ENCODE measurements at places on chromosomes 12 and 14.

- no peak for DNase-seq
These were observed 89.7 kb downstream of the FGD4 start for GRCh38 chr12:32489070-32489469.

GRCh38 chr12:9753498-9753897 lies 7.2 kb downstream of the CD69 start:
- DNase-seq = no peak

DNA sequence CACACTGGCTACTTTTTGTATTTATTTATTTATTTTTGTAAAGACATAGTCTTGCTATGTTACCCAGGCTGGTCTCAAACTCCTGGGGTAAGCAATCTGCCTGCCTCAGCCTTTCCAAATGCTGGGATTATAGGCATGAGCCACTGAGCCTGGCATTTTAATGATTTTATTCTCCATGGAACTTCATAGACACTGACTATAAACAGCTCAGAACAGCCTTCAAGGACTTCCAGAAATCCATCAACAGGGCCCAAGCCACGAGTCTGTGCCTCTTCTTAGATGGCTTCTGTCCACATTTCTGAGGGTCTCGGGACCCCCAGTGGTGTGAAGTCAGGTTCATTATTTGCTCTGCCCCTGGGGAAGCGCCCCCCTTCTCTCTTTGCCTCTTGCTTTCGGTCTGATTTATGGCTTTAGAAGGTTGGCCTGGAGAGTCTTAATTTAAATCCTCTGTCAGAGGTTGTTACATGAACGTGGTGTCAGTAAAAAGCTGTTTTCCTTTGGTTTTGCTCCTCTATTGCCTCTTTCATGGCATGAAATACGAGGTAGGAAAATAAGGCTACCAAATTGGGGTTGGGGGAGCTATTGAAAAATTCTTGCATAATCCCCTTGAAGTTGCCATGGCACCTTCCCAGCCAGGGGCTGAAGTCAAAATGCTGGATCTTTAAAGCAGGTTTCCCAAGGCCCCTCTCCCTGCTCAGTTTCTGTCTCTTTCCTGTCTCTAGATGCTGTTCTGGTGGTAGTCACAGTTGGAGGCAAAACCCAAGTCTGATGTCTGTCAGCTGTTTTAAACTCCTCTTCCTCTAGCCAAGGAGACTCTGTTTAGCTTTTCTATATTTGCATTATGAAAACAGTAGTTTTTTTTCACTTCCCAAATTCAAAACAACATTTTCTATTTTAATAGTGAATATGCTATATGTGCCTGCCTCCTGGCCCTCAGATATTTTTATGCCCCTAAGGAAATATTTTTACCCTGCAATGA lies 129.4 kb downstream of the SMOC1 start:
- no peak for DNase-seq

DNA sequence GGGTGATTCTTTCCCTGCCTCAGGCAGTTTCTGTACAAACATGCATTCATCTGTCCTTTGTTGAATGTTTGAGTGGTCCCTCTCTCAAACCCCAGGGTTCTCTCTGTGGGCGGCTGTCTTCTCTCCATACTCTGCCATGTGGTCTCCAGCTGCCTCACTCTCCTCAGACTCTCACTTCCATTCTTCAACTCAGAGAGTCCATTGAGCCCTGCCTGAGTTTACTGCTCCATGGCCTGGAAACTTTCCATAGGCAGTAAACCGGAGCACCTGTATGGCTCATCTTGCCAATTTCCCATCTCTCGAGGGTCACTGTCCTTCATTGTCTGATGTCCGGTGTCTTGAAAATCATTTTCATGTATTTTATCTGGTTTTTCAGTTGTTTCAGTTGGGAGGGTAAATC lies 11.3 kb downstream of the C14orf132 start:
- DNase-seq = no peak

DNA sequence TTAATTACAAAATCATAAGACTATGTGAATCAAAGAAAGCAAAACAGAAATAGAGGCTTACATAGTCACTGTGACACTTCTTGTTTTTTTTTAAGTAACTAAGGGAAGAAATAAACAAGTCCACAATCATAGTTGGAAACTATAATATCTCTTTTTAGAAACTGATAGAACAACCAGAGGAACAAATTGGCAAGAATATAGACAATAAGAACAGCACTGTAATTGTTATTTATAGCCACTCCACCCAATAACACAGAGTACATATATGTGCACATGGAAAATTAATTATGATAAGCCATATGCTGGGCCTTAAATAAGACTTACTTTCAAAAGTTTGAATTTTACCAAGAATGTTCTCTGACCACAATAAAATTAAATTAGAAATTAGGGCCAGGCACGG lies 101.1 kb downstream of the PLEKHG7 start:
- no peak for DNase-seq

- no peak for DNase-seq
These were observed 8.2 kb upstream of the MMP19 start for GRCh38 chr12:55850893-55851292.

- no peak for DNase-seq
These were observed 3.8 kb downstream of the COPZ1 start for GRCh38 chr12:54328595-54329337.

GRCh38 chr12:12992418-12993130 lies 7.5 kb downstream of the HEBP1 start:
- DNase-seq = no peak

DNA sequence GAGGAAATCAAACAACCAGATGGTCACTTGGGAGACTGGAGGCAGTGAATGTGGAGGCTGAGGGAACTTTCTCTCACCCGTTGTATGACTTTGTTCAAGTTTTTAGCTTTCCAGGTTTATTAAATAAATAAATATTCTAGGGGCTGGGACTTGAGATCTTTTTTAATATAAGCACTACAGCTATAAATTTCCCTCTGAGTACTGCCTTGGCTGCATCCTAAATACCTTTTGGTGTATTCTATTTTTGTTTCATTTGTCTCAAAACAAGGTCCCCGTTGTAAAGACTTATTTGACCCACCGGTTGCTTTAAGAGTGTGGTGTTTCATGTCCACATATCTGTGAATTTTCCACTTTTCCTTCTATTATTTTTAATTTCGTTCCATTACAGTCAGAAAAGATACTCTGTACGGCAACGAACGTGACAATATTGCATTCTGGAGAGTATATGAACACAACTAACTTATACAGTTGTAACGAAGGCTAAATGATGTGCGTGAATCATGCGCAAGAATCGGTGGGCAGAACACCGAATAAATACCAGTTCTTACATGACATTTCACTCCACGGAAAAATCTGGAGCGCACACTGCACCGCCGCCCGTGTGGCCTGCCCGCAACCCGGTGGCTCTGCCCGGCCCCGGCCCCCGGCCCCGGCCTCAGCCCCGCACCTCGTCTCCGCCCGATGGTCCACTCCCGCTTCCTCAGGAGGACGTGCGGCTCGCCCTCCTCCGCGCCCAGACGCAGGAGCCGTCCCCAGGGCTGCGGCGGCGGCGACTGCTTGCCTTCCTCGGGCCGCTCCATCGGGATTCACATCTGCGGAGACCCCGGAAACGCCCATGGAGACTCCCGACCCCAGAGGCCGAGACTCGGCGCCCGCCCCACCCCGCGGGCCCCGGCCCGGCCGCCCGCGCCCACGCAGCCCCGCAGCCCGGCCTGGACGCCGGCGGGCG lies 602 bp downstream of the CHFR start:
- no peak for DNase-seq

DNA sequence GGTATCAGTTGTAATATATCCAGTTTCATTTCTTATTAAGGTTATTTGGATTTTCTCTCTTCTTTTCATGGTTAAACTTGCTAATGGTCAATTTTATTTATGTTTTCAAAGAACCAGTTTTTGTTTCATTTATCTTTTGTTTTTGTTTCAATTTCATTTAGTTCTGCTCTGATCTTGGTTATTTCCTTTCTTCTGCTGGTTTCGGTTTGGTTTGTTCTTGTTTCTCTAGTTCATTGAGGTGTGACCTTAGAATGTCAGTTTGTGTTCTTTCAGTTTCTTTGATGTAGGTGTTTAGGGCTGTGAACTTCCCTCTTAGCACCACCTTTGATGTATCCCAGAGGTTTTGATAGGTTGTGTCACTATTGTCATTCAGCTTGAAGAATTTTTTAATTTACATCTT lies 145.6 kb upstream of the SLCO1B1 start:
- DNase-seq = no peak

GRCh38 chr12:68521848-68522502 lies 88.7 kb upstream of the RAP1B start:
- DNase-seq = no peak

- DNase-seq = no peak
These were observed 280.3 kb upstream of the DIO2 start for GRCh38 chr14:80491650-80492049.

DNA sequence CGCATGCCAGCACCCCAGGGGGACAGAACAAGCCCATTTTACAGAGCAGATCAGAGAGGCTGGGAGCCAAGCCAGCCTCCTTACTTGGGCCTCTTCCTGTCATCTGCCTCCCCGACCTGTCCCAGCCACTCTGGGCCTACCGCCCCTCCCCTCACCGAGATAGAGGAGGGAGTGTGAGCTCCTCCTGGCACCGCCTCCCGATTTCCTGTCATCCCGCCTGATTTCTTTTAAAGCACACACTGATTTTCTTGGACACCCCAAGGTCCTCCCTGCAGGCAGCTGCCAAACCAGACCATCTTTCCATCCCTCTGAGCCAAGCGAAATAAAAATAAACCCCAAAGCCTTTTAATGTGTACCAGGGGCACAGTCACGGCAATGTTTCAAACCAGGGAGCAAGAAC lies 108.4 kb downstream of the RFLNA start:
- no peak for DNase-seq

DNA sequence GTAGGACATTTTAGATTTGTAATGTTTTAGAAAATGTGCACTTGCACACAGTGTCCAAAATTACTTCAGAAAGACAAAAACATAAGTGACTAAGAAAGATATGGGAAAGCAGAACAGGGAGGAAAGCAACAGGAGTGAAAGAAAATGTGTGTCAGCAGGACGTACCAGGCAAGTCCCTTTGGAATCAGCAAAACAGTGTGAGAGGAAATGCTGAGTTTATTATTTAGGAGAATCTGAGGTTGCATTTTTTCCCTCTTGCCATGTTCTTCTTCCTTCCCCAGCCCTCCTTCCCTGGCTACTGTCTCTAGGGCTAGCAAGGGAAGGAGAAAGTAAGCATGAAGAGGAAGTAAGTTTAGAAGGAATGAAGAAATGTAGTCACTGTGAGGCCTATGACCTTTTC lies 67.7 kb upstream of the CD163 start:
- DNase-seq = no peak

GRCh38 chr14:36270191-36270590 lies 50.2 kb downstream of the MBIP start:
- no peak for DNase-seq

DNA sequence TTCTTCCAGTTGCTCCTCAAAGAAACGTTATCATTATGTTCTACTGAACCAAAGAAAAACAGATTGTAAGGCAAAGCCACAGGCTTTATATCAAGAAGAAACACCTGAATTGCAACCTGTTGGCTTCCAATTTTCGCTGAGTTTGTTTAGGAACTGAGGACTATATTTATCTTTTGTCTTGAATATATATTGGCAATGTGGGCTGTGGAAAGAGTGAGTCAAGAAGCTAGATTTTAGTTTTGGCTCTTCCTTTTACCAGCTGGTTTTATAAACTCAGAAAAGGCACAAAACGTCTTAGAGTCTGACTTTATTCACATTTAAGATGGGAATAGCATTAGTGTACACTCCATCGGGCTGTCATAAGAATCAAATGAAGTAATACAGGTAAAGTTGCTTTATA lies 10.4 kb upstream of the PTHLH start:
- no peak for DNase-seq

GRCh38 chr14:95445676-95446075 lies 70.8 kb downstream of the SYNE3 start:
- no peak for DNase-seq

- DNase-seq = no peak
These were observed 36.7 kb downstream of the CFAP54 start for GRCh38 chr12:96526110-96526509.

GRCh38 chr12:15996254-15996653 lies 85.1 kb downstream of the DERA start:
- DNase-seq = no peak

DNA sequence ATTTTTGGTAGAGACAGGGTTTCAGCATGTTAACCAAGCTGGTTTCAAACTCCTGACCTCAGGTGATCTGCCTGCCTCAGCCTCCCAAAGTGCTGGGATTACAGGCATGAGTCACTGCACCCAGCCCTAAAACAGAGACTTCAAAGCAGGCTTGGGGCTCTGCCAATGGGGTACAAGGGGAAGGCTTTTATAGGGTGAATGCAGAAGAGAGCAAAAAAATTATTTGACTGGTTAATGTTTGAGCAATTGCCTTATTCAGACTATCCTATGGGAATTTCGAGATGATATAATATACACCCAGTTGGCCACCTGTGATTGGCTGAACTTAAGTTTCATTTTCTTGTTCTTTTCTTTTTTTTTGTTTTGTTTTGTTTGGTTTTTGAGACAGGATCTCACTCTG lies 31.5 kb upstream of the ACTN1 start:
- DNase-seq = peak; percentile 11

DNA sequence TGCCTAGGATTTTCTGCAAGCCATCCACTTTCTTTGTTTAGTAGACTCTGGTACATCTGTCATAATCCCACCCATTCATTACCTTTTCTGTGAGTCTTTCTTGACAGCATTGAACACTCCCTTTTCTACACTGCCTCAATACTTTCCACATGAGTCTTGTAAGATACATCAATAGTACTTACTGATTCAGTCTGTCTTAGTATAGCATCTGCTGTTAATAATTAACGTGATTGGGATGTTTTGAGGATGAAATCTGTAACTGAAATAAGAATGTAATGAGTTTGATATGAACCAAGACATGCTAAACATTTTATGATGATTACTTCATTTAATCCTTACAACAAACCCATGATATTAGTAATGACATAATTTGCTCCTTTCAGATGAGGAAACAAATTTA lies 196.2 kb upstream of the FOXG1 start:
- no peak for DNase-seq

DNA sequence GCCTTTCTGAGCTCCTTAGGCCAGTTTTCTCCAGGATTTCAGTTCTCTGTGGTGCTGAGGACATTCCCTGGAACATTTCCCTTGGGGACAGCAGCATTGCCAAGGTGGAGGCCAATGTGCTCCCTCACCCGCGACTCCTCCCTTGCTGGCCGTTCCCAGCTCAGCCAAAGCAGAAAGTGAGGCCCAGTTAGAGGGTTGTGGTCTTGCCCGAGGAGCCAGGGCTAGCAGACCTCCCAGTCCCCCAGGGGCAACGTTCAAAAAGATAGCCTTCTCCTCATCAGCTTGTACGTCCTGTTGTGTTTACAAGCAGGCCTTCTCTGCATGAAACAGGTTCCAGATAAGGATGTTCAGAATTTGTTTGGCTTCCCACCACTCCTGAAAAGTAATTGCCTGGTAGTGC lies 78.4 kb downstream of the SSPN start:
- DNase-seq = no peak

- no peak for DNase-seq
These were observed 226.4 kb downstream of the ANO2 start for GRCh38 chr12:5718680-5719079.

DNA sequence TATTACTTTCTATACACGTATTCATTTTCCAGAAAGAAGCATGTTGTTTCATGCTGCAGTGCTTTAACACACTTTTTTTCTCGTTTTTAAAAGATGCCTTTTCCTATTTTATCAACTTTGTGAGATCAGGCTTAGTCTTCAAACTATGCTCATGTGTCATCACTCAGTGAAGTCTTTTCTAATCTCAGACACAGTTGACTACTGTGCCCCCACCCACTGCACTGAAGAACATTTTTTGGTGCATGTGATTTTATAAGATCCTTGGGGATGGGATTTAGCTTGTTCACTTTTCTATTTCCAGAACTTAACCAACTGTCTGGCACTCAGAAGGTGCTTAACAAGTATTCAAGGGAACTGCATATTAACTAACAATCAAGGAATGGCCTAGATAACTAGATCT lies 85.5 kb downstream of the CDK17 start:
- DNase-seq = no peak
